ENCODE measurements at places on chromosomes 6 and 20.

GRCh38 chr6:29502597-29502996 lies 14.8 kb upstream of the MAS1L start:
- no peak for DNase-seq

GRCh38 chr6:126447367-126447766 lies 107.5 kb downstream of the CENPW start:
- DNase-seq, result no peak

DNA sequence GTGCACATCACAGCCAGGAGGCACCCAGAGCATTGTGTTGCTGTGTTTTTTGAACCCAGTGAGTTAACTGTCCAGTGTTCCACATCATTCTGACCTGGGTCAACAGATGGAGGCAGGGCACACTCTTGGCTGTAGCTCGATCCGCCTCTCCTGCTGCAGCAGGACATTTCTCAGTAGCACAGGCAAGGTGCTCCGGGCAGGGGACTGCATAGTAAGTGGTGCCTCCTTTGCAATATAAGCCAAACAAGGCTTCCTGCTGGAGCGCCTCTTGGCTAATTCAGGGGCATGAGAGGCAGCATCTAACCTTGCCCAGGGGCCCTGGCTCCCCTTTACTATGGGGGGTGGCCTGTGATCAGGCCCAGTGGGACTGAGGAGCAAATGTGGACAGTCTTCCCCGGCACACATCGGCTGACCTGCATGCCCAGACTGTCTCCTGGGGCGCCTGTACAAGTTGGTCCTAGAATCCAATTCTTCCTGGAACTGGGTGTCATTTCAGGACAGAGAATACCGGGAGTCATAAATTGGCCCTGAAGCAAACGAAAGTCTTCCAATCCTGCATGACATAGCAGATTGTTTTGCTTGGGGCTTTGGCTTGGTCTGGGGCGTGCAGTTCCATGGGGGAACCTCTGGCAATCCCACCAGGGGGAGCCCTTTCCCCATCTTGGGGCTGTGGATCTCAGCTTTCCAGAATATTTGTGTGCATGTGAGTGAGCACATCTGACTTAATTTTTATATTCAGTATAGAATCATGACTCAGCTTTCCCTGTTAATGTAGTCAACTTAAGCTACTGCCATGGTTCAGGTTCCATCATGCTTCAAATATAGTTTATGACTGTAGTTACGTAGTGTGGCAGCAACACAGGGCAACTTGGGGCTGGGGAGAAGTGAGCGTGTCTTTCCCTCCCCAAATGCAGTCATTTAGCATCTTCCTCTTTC lies 56.0 kb upstream of the DDR1 start:
- peak; percentile 78 for DNase-seq

DNA sequence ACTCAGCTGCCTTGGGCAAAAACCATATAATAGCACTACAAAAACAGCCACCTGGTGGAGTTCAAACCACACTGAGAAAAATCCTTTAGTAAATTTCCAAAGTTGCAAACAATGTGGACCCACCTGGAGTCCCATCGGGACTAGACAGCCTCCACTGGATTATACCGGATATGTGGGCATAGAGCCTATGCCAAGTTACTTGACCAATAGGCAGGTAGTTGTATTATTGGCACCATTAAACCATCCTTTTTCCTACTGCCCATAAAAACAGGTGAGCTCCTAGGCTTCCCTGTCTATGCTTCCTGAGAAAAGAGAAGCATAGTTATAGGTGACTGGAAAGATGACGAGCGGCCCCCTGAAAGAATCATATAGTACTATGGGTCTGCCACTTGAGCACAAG lies 51.7 kb upstream of the ADGRF4 start:
- DNase-seq, result no peak

- no peak for DNase-seq
These were observed 161.9 kb downstream of the CDK19 start for GRCh38 chr6:110653381-110653780.

DNA sequence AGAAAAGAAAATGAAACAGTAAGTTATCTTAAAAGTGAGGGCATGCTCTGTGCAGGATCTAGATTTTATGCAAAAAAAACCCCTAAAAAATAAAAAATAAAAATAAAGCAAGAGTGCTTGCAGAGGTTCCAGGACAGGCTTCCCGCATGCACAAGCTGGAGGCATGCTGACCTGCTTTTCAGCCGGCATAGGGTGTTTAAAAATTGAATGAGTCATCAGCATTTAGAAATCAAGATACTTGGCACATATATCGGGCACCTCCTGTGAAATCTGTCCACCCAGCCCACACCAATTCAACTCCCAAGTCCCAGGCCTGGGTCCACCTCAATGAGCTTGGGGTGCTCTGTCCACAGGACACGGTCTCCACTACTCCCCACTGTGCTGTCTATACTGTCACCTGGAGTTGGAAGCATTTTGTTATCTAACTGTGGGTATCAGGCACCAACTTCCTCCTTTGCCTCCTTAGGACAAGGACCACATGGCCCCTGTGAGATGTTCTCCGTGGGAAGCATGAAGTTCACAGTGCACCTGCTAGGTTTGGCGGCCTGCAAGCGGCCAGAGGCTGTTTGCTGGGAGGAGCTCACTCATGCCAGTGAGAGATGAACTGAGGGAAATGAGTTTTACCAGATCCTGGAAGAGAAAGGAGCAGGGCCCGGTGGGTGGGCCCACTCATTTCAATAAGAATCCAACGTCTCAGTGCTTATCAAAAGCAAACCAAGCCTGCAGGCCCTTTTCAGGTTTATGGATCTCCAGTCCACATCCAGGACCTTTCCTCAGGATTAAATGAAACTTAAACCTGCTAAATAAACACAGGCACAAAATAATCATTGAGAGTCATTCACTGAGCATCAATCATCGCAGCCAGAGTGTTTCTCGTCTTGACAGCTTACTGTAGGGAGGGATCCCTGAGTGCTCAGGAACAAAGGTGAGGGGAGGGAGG lies 121.1 kb downstream of the FOXA2 start:
- DNase-seq, result no peak

GRCh38 chr20:1661542-1662299 lies 4.1 kb upstream of the SIRPG start:
- no peak for DNase-seq

GRCh38 chr6:152952866-152953509 lies 29.9 kb downstream of the FBXO5 start:
- DNase-seq, result no peak

DNA sequence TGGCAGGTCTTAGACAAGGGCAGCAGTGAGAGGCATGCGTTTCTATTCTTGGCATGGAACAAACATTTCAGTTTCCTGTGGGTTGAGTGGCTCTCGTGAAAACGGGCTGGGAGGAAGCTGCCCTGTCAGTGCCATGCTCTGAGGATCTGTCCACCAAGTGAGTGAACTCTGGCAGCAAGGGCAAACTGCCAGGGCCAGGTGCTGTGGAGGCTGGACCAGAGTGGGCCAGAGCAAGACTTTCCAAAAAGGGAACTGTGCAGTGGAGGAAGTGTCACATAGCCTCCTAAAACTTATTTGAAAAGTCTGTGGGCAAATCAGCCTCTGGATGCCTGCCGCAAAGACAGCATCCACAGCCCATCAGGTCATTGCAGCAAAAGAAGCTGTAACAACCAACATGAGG lies 44.2 kb upstream of the TAB2 start:
- DNase-seq, result no peak

GRCh38 chr20:23550227-23550626 lies 18.1 kb downstream of the CST9L start:
- no peak for DNase-seq

Measured in activated naive CD4-positive, alpha-beta T cell (primary cell).